ENCODE measurements at places on chromosomes 11 and 22.

GRCh38 chr11:7657306-7658025 lies 15.8 kb downstream of the CYB5R2 start:
- peak; percentile 85 for ATAC-seq

- no peak for ATAC-seq
These were observed 100.6 kb downstream of the CD44 start for GRCh38 chr11:35239471-35240075.

DNA sequence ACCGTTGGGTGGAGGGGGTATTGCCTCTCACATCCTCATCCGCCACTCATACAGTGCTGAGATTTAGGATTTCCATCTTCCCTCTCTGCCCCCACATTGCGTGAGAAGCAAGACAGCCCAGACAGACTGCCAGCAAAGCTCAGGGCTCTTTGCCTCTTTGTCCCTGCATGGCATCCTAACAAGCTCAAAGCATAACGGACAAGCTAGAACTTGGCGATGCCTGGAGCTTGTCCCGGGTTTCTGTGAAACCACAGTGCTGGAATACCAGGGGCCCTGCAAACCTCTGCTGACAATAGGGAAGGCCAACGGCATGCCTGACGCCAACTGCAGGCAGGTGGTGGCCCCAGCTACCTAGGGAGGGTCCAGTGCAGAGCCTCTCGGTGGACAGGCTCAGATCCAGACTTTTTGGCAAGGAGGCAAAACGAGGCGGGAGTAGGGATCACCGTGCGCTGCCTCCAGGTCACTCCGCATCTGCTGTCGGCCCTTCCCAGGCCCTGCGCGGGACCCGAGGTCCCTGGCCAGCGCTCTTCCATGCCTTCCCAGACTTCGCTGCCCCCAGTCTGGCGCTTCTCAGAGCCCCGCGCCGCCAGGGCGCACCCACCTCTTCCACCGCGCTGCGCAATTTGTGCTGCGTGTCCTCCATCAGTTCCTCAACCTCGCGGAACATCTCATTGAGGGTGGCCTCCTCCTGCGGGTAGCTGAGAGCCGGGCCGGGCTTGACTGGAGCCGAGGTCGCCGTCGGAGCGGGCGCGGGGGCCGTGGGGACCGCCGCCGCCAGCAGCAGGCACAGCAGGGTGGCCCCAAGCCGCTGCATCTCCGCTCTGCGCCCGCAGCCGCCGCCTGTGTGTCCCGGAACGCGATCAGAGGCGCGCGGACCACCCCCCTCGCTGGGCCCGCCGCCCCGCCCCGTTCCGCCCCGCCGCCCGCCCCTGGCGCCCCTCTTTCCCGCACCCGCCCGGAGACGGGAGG lies at the start of gene DKK3:
Gene DKK3, minus strand, starts transcription at position 858 of the 969 bp plus-strand sequence. Its CDS starts 44 bp downstream, at position 814.
- peak; percentile 34 for ATAC-seq

DNA sequence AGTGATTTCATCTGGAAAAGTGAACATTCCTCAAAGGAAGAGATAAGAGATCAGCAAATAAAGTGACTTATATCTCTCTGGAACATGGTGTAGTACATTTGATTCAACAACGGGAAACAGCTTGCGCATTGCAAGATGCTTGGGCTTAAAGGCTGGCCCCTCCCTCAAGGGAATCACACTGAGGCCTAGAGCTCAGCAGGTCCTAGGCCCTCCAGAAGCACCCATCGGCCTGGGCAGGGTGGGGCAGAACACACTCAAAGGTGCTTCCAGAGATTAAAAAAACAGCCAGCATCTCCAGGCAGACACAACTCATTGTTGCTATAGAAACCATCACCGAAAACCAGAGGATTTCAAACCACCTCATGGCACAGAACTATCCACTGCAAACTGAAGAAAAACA lies 69.0 kb upstream of the ARFGAP3 start:
- ATAC-seq = peak; percentile 42

GRCh38 chr22:36659762-36660509 lies 43.6 kb downstream of the CACNG2 start:
- peak; percentile 83 for ATAC-seq

DNA sequence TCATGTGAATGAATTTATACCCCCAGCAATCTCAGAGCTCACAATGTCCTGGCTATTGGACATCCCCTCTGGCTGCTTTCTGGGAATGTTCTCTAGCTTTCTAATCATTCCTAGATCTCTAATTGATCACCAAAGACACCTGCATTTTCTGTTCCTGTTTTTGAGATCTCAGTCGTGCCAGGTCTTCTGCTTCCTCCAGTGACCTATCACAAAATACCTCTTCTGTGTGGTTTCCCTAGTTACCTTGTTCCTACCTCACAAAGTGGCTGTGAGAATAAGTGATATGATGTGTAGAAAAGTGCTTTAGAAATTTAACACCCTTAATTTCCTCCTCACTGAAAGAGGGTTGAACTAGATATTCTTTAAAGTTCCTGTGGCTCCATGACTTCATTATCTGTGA lies 92.2 kb downstream of the LUZP2 start:
- no peak for ATAC-seq

GRCh38 chr11:45659818-45660160 lies 5.6 kb downstream of the CHST1 start:
- no peak for ATAC-seq

GRCh38 chr11:60310407-60310998 lies 16.6 kb upstream of the MS4A6E start:
- ATAC-seq = peak; percentile 31

Measured in gastroesophageal sphincter (tissue), 4 donors.